ENCODE measurements at places on chromosomes 12 and 14. TPM values are rescaled to one million over a fixed set of nuclear protein-coding genes. Genes with fewer than 3 reads are reported as not detected.

Gene FANCM
- 10.3 TPM for total RNA-seq

Gene HCAR1
- 3.7 TPM for total RNA-seq

Gene RXYLT1
- 19.3 TPM for total RNA-seq

Gene GLS2
- total RNA-seq: 2.2 TPM

Gene SYNDIG1L
- 0.06 TPM for total RNA-seq

Gene MYF6
- 23.4 TPM for total RNA-seq

Measured in metanephros (tissue), 2 donors.